ENCODE measurements at places on chromosomes 6 and 20. TPM values are rescaled to one million over a fixed set of nuclear protein-coding genes. Genes with fewer than 3 reads are reported as not detected.

The PRL gene
- total RNA-seq = not detected

The MEP1A gene
- total RNA-seq = not detected

The ANKRD66 gene
- total RNA-seq = not detected

The LHFPL5 gene
- total RNA-seq = not detected

The SPEF1 gene
- total RNA-seq = 0.29 TPM

The RNF182 gene
- total RNA-seq = not detected

The OLIG3 gene
- total RNA-seq = not detected

The FAM162B gene
- total RNA-seq = not detected

The CRISP2 gene
- total RNA-seq = not detected

The PI3 gene
- not detected for total RNA-seq

The KCNQ2 gene
- total RNA-seq = not detected

The TPD52L1 gene
- total RNA-seq = not detected

The SOBP gene
- not detected for total RNA-seq

The TGM2 gene
- 0.94 TPM for total RNA-seq

The GPX6 gene
- total RNA-seq = not detected

The FOXP4 gene
- total RNA-seq = 4.4 TPM

The POM121L2 gene
- total RNA-seq = not detected

The MCHR2 gene
- not detected for total RNA-seq

The OOEP gene
- total RNA-seq = not detected

The NOX3 gene
- total RNA-seq = not detected

The EFCAB8 gene
- total RNA-seq = 0.81 TPM

The SRC gene
- total RNA-seq = 26.6 TPM

The TMEM200A gene
- total RNA-seq = 0.19 TPM

The TPBG gene
- total RNA-seq = 0.34 TPM

The EYS gene
- total RNA-seq = not detected

The HSPA12B gene
- not detected for total RNA-seq

The SLC2A4RG gene
- total RNA-seq = 136 TPM

The RIMS4 gene
- not detected for total RNA-seq

The MPC1 gene
- total RNA-seq = 26.5 TPM

The TNF gene
- total RNA-seq = 125 TPM

The LY6G6D gene
- not detected for total RNA-seq

The ULBP3 gene
- total RNA-seq = 1.5 TPM

The TOX2 gene
- total RNA-seq = 0.67 TPM

The SAMD5 gene
- total RNA-seq = not detected

The ELOVL4 gene
- 0.11 TPM for total RNA-seq

The ELOVL2 gene
- not detected for total RNA-seq

The CPXM1 gene
- 1.1 TPM for total RNA-seq

The SMLR1 gene
- not detected for total RNA-seq

The CASP8AP2 gene
- total RNA-seq = 24.8 TPM

The TOMM6 gene
- 210 TPM for total RNA-seq

The PPARD gene
- 29.3 TPM for total RNA-seq

The TCF21 gene
- not detected for total RNA-seq

The ATP6V1G2 gene
- total RNA-seq = 1.4 TPM

The HSP90AB1 gene
- 366 TPM for total RNA-seq

The EPPIN gene
- total RNA-seq = not detected

The GPLD1 gene
- total RNA-seq = 0.61 TPM

The PHF20 gene
- 157 TPM for total RNA-seq

The AVP gene
- 0.89 TPM for total RNA-seq

The MYLK4 gene
- 0.24 TPM for total RNA-seq

The RSPO3 gene
- total RNA-seq = not detected

The JPH2 gene
- 0.07 TPM for total RNA-seq

The RIPPLY2 gene
- not detected for total RNA-seq

The XKR7 gene
- not detected for total RNA-seq

The GSTA2 gene
- total RNA-seq = not detected

The HLA-DMB gene
- total RNA-seq = 9.1 TPM

The HS3ST5 gene
- not detected for total RNA-seq

The SUMO4 gene
- 5.0 TPM for total RNA-seq

The RAET1L gene
- not detected for total RNA-seq

The UST gene
- total RNA-seq = 2.6 TPM

The HLA-DRB1 gene
- total RNA-seq = 80.3 TPM
